ENCODE measurements at places on chromosomes 11 and 22.

DNA sequence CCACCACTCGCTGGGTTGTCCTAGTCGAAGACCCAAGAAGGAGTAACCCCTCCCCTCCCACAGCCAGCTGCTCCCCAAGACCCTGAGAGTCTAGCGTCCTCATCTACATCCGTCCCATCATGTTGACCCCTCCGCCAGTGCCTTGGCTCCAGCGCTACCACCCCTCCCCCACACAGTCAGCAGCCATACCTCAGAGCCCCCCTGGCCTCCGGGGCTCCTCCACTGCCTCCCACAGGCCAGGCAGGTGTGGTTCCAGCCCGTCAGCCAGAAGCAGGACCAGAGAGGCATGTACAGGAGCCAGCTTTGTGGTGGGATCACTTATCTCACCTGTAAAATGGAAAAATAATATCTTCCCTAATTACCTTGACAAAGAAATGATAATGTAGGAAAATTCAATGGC lies 51.5 kb upstream of the PHF21B start:
- DNase-seq = no peak

DNA sequence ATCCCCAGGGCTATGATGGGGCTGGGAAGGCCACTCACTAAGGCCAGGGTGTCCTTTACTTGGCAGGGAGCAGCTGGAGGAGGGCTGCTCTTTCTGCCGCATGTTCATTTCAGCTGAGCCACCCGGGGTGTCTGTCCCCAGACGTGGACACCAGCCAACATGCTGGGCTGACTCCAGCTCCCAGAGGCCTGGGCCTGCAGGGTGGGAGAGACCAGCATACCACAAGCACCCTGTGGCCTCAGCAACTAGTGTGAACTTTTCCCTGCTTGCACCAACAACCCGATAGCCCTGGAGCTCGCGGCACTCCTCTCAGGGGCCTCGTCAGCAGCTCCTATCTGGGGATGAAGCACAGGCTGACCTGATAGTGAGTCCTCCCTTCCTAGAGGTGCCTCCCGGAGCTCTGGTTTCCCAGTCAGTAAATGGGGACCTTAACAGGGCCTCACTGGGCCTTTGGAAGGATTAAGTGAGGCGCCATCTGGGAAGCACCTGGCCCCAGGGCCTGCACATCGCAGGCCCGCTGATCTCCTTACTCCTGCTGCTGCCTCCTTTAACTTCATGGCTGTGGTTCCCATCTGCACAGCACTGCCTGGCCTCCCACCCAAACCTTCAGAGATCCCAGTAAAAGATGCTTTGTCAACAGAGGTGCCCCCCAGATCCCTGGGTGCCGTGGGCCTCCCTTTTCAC lies 83.4 kb downstream of the GALNT18 start:
- no peak for DNase-seq

GRCh38 chr22:46195487-46196165 lies 45.3 kb downstream of the PPARA start:
- DNase-seq = no peak

DNA sequence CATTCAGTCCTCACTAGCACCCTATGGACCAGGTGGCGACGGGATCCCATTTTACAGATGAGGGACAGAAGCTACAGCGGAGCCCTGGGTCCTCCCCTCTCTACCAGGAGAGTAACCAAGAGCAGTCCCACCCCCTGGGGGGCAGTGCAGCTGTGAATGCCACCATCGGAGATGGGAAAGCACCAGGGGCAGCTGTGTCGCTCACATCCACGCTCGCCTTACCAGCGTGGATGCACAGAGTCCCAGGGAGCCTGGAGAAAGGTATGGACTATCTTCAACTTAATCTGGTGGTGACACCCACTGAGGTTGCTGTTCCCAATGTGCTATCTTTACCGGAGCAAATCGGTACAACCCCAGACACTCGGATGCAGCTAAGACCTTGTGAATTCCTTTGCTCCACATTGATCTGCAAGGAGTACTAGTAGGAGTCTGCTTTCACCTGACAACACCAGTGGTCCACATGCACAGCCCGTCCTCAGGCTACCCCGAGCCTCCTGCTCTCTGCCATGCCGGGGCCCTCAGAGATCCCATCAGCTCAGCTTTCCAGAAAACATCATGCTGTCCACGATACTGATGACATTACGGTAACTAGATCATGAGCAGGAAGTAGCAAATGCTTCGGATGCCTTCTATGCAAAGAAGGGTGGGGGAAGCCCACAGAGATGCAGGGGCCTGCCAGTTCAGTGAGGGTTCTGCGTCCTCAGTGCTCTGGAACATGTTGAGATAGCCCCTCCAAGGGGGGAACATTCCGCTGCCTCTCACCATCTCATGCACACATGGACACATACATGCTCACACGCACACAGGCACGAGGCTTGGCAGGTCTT lies 126.0 kb downstream of the CTTN start:
- no peak for DNase-seq

GRCh38 chr22:43988116-43988820 lies 33.0 kb downstream of the SAMM50 start:
- no peak for DNase-seq

GRCh38 chr11:42407341-42407740 lies 904.5 kb upstream of the API5 start:
- DNase-seq = no peak

DNA sequence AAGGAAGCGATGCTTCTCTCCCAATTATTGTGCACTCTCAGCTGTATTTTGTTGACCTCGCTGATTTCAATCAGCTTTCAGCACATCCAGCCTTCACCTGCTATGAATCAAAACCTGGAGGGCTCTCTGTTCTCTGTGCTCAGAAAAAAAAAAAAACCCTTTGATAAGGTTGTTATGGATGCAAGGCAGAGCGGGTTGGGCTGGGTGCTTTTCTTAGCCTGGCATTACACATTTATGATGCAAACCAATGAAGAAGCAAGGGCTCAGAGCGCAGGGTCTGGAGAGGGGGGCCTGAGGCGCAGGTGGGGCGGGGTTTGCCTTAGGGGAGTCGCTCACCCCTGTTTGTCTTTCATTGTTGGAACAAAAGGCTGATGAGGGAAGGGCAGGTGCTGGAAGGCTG lies 86.0 kb upstream of the CADM1 start:
- DNase-seq = no peak

DNA sequence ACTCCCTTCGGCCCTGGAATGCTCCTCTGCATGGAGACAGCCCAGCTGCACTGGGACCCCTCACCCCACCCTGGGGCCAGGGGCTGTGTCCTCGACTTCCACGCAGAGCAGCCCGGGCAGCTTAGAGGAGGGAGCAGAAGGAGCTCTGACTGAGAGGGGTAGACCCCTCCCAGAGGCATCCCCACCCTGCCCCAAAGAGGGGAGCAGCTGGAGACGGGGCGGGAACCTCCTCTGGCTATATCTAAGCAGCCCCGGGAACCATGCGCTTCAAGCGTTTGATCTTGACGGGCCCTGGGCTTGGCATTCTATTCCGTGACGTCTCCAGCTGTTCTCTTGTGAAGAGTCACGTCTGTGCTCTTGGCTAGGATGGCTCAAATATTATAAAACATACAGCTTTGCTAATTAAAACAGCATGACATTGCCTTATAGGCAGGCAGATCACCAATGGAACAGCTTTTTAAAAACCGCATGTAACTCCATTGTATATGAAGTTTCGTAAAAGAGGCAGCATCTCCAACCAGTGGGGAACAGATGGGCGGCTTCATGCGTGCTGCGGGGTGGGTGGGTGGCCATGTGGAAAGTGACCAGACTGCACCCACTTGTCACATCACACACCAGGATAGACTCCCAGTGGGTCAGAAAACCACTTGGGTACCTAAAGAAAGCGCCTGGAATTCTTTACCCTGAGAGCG lies 7.7 kb downstream of the KCNQ1 start:
- no peak for DNase-seq

DNA sequence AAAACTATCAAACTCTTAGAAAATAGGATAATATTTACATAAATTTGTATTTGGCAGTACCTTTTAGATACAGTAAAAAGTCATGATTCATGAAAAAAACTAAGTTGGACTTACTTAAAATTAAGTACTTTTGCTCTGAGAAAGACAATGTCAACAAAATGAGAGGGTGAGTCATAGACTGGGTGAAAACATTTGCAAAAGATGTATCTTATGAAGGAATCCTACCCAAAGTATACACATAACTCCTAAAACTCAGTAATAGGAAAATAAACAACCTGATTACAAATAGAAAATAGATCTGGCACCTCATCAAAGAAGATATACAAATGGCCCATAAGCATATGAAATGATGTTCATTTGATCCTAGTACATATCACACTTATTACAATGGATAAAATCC lies 1154.6 kb downstream of the JRKL start:
- no peak for DNase-seq

DNA sequence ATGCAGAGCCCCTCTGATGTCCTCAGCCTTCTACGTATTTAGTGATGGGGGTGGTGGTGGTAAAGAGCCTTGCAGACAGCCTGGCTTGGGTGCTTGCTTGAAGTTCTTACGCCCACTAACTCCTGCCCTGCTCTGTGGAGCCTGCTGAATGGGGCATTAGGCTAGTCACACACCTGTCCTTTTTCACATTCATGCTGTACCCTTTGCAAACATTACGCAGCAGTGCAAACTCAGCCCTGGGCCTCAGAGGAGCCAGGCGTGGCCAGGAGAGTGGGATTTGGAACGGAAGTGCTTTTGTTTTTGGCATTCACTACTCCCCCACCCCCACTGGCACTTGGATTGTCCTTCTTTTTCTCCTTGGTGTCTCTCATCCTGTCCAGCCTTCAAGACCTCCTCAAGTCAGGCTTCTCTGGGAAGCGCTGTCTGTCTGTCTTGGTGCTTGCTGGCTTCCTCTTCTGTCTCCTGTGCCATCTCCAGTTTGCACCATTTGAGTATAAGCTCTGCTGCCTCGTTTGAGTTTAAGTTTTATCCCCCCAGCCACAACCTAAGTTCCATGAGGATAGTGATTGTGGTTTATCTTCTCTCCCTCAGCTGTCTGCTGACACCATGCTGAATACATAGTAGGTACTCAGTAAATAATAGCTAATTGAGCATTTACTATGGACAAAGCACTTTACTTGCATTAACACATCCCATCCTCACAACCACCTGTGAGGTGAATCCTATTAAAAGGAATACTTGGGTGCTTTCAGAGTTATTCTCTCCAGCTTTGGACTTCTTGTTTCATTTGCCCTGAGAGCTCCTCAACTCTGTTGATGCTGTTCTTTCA lies 26.7 kb downstream of the ZBTB16 start:
- DNase-seq = no peak

GRCh38 chr22:31102441-31103081 lies 4.8 kb downstream of the SELENOM start:
- no peak for DNase-seq

DNA sequence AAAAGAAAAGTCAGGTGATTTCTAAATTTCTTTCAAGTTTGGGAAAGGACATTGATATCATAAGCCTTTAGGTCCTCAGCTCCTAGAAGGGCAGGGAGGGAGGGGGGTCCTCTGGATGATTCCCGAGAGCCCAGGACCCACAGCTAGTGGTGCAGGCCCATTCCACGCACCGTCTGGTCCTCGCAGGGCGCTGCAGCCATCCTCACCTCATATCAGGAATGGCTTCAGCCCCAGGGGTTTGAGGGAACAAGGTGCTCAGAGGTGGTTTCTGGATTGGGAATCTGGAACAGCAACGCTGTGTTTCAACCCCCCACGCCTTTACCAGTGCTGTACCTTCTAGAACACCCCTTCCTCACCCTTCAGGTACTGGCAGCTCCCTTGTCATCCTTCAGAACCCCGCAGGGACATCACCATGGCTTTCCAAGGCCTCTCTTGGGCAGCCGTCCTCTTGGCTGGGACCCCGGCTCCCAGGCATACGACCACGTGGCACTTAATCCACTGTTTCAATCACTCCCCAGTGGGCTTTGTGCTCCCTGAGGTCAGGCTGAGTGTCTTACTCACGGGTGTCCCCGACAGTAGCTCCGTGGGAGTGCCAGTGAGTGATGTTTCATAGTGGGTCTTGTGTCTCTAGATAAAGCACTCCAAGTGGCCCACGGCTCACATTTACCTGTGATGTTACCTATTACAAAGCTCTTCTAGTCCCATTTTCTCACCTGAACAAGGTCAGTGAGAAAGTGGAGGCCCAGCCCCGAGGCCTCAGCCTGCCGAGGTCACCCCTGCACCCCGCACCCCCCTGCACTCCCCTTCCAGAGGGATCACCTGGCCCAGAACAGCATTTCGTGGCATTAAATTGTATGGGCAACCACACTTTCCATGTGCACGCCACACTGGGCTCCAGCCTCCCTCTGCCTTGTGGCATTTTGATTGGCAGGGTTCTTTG lies 93.9 kb downstream of the MORC2 start:
- DNase-seq = no peak
